ENCODE measurements at places on chromosomes 11 and 22. TPM values are rescaled to one million over a fixed set of nuclear protein-coding genes. Genes with fewer than 3 reads are reported as not detected.
A peak's percentile ranks its signal among the peaks of the same experiment; 100 is the strongest.

The GDPD4 gene
- not detected for polyA plus RNA-seq

DNA sequence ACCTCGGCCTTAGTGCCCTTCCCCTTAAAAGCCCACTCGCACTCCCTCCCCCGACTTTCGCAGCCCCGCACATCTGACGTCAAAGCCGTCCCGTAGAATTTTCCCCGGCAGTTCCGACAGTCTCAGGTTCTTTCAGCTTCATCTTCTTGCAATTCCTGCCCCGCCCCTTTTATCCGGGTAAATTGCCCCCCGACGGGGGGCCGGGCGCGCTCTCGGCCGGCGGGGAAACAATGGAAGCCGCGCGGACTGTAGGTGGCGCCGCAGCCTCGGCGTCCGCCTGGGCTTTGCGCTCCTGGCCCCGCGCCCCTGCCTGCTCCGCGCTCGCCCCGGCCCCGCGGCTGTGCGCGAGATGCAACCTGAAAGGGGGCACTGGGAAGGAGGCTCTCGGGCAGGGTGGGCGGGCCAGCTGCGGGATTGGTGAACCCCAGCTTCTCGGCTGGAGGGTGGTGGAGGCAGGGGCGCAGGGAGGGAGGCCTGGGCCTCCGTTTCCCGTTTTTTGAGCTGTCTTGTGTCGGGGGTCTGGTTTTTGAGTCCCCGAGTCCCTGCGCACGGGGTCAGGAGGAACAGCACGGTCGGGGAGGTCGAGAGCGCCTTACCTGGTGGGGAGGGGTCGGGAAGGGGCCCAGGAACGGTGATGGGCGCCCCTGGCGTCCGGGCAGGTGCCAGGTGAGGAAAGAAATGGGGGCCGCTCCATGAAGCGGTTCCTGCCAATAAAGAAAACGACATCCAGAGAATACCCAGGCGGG lies 859 bp upstream of the FGF19 start:
- DNase-seq, result no peak

- no peak for DNase-seq
Measured at GRCh38 chr11:133081730-133082452, 450.4 kb downstream of the OPCML start.

- peak; percentile 20 for DNase-seq
Measured at GRCh38 chr11:11113626-11114025, 239.4 kb downstream of the CSNK2A3 start.

DNA sequence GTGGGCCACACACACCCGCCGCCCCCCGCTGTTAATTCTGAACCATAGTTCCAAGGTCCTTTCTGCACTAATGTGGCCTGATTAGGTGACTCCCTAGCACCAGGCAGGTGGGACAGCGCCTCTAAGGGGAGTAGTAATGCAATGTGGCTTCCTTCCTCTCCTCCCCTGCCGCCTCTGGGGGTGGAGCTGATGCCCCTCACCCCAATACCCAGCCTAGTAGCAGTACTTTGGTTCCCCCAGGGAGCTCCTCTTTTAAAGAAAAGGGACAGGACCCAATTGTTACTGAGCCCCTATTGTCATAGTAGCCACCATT lies 14.4 kb downstream of the RTN4RL2 start:
- DNase-seq, result no peak

All from GM12878 (cell line).